ENCODE measurements at places on chromosomes 1 and 21.

GRCh38 chr21:45578176-45578801 lies 36.0 kb upstream of the SLC19A1 start:
- DNase-seq: no peak

DNA sequence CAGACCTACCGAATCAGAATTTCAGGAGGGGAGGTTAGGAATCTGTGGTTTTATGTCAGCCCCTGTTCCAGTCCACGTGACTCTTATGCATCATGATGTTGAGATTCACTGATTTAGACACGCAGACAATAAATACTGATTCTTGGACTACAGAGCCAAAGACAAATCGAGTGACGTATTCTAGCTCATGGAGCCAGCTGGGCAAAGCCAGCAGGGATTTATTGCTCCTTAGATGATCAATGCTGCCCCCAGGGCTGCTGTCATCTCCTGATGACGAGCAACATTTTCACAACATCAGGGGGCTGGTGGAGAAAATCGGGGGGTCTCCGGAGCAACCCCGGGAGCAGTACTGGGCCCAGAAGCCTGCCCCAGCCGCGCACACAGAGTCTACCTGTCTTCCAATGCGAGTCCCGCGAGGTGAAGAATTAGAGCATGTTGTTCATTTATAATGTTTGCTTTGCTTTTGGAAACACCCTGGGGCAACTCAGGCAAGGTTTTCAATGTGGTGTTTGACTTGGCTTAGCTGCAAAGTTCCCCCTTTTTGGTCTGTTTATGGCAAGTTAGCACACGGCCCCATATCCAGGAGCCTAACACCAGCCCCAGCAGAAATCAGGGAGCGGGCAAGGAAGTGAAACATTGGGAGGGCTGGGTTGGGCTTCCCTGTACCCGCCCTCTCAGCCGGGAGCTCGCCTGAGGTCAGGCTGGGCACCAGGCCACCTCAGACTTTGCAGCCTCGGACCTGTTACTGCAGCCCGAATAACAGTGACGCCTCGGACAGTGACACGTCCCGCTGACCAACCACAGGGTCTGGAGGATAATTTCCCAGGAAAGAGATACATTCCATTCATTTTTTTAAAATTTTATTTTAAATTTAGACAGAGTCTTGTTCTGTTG lies 19.9 kb upstream of the CLDN14 start:
- no peak for DNase-seq

GRCh38 chr1:206606867-206607266 lies 5.4 kb downstream of the EIF2D start:
- DNase-seq: no peak

- DNase-seq: no peak
Measured at GRCh38 chr21:43855955-43856354, 9.1 kb upstream of the AGPAT3 start.

DNA sequence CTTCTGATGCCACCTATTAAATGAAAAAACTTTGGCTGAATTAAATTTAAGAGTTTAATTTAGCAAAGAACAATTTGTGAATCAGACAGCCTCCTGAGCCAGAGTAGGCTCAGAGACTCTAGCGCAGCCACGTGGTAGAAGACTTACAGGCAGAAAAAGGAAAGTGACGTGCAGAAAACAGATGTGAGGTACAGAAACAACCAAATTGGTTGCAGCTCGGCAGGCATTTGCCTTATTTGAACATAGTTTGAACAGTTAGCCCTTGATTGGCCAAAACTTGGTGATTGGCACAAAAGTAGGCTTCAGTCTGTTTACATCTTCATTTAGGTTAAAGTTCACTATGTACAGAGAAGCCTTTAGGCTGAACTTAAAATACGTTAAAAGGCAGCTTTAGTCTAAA lies 22.9 kb downstream of the TCP10L start:
- DNase-seq: no peak

DNA sequence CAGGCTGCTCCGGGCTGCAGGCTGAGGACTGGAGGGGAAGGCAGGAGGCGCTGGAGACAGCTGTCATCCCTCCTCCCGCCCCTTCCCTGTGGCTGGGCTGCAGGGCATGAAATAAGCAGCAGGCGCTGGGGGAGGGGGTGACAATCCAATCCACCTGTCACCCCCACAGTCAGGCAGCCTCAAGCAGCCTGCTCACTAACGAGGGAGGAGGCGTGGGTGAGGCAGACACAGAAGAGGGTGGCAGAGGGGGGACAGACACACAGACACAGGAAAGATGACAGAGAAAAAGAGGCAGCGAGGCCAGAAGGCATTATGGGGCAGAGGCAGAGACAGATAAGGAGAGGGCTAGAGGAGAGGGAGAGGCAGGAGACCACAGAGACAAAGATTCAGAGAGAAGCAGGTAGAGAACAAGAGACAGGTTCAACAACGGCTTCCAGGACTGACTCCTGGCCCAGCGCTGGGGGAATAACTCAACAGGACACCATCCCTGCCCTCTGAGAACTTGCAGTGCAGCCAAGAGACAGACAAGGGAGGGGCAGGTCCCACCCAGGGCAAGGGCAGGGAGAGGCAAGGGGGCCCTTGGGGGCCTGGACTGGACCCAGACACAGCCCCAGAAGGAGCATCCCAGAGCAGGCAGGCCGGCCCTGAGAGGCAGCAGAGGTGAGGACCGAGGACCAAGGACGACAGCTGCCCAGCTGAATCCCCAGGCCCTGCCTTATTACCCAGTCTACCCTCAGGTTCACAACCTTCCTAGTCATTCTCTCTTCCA lies 11.2 kb downstream of the MEF2D start:
- no peak for DNase-seq

DNA sequence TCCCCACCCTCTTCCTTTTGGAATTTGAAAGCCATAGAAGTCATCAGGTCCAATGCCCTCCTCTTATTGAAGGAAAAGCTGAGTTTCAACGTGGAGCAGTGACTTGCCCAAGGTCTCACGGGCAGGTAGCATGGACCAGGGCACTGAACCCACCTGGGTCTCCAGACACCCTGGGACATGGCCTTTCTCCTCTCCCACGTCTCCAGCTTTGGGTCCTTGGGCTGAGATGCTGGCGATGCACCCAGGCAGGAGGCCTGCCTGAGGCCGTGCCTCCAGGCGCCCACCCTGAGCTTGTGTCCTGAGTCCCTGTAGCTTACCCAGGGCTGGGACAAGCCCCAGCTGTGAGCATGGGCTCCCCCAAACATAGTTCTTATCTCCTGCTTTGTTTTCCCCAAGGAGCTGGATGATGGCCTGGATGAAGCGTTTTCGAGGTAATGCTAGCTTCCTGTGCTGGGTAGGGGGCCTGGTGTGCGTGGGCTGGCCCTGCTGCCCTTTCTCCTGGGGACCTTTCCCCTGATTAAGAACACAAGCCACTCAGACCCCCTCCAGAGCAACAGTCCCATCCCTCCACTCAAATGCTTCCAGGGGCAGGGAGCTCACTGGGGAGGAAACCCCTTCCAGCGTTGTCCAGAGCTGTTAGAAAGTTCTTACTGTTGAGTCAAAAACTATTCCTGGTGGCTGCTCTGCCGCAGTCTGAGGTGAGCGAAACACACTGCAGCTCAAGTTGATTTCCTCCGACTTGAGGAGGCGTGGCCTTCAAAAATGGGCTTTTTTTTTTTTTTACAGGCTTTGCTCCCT lies 21.6 kb downstream of the LDLRAP1 start:
- no peak for DNase-seq

GRCh38 chr1:52057876-52058415 lies 1.9 kb downstream of the BTF3L4 start:
- no peak for DNase-seq

GRCh38 chr21:40567501-40567900 lies 279.5 kb downstream of the DSCAM start:
- no peak for DNase-seq

GRCh38 chr1:23394684-23395083 lies 25.0 kb upstream of the ZNF436 start:
- DNase-seq: no peak

DNA sequence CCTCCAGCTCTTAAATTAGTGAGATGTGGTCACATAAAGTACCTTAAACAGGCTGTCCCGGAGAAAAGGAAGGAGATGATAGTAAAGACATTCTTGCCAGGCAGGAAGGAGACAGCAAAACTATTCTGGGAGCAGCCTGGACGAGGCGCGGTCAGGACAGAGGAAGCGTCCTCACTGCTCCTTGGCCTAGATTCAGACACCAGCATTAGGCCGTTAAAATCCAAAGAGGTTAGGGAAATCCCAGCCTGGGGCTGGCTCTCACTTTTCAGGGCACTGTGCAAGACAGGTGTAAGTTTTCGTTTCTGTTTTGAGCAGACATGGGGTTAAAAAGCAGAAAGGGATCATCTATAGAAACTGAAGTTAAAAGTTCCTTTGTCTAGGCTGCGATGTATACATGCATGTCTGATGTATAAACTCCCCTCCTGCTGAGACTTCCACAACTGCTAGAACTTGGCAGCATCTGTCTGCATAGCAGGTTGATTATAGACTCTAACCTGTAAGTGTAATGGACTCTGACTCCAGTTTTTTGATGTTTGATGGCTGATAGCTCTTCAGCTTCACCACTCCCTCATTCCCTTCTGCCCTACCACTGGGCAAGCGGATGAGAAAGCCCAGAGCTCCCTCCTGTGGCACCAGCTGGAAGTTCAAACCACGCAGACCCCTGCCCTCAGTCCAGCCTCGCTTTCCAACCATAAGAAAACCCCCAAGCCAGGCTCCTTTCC lies 21.5 kb downstream of the STPG1 start:
- no peak for DNase-seq

DNA sequence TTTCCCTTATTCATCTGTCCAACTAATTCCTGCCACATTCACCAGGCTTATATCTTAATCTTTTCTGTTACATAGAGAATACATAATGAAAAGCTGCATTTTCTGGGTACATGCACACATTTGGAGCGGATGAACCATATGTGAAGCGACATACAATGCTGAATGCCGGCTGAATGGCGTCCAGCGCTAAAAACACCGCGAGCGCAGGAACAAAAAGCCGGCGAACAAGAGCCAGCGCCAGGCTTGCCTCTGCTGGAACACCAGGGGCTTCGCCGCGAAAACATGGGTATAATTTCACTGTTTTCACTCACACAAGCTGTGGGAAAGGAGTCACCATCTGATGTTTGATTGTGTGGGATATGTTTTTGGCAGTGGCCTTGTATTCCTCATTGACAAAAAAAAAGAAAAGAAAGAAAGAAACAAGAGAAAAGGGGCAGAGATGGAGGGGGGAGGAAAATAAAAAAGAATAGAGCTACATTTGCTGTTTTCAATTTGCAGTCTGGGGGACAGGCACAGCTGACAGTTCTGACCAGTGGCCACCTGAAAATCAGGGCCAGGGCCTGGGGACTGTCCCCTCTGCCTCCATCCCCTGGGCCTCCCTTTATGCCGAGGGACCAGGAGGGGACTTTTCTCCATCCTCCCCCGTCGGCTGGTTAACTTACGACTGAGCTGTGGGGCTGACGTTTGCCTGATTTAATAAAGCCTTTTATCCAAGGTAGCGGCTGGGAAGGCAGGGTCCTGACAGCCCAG lies 70.2 kb upstream of the OLIG2 start:
- no peak for DNase-seq
